ENCODE measurements at places on chromosomes 7 and 10.

- peak; percentile 18 for DNase-seq
Observed at GRCh38 chr7:18356191-18356645, 139.3 kb upstream of the HDAC9 start.

- DNase-seq: no peak
Observed at GRCh38 chr7:149427893-149428292, 33.0 kb downstream of the ZNF777 start.

- no peak for DNase-seq
Observed at GRCh38 chr10:86711513-86712316, 43.4 kb downstream of the LDB3 start.

DNA sequence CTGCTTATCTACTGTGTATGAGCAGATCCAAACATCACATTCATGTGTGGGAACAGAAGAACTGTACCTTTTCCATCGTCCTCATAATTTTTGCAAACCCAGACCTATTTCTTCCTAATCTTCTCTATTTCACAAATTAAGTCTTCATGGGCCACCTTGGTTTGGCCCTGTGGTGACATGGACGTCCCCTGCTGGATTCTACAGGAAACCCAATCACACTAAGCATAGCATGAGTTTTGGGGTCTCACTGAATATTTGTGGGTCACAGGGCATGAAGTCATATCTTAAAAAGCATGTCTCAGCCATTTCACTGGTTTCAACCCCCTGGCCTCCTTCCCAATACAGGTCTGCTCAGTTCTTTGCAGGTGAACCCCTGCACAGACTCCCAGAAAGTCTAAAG, 35.8 kb upstream of the CDCA7L start:
- no peak for DNase-seq

- no peak for DNase-seq
Observed at GRCh38 chr10:12547301-12547771, 198.0 kb downstream of the CAMK1D start.

DNA sequence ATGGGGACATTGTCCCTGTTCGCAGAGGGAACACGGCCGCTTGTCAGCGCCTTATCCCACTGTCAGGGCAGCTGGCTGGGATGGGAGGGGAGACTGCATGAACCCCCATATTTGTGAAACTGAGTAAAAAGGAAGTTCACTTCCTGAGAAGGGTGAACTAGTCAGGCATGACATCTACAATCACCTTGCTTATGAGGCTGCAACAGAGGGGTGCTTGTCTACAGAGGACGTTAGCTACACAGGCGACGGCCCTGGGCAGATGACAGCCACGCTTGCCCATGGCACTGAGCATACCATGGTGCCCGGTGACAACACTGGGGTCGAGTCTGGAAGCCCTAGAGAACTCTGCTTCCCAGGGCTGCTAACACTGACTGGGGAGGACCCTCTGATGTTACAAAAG, 46.0 kb upstream of the KDM7A start:
- no peak for DNase-seq

GRCh38 chr10:79260811-79261740, 86.2 kb upstream of the PPIF start:
- no peak for DNase-seq

DNA sequence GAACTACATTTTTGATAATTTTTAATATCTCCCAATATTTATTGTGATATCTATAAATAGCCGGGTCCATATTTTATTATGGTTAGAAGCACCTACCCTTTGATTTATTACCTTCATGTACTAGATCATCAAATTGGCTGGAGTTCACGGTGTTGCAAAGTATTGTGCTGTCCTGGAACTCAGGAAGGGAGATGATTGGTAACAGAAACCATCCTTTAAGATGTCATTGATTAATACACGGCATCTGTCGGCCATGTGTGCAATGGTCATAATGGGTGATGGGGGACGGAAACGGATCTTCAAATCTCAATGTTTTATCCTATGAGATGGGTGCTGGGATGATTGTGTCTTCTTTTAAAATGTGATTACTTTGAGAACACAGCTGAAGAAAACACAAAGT, 157.0 kb downstream of the NEBL start:
- no peak for DNase-seq

DNA sequence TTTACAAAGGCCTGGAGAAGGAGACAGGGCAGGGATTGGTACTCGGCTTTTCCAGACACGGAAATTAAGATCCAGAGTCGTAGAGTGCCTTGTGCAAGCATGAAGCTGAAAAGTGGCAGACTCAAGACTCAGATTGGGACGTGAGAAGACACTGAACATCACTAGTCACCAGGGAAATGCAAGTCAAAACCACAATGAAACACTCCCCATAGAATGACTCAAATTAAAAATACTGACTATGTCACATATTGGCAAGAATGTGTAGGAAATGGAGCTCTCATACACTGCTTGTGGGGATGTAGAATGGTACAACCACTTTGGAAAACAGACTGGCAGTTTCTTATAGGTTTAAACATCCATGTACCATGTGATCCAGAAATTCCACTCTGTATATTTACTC, 472.0 kb downstream of the RPS24 start:
- no peak for DNase-seq

GRCh38 chr10:72756674-72757385, 64.9 kb downstream of the MCU start:
- DNase-seq: no peak

- no peak for DNase-seq
Observed at GRCh38 chr7:98956937-98957336, 78.6 kb downstream of the TRRAP start.

DNA sequence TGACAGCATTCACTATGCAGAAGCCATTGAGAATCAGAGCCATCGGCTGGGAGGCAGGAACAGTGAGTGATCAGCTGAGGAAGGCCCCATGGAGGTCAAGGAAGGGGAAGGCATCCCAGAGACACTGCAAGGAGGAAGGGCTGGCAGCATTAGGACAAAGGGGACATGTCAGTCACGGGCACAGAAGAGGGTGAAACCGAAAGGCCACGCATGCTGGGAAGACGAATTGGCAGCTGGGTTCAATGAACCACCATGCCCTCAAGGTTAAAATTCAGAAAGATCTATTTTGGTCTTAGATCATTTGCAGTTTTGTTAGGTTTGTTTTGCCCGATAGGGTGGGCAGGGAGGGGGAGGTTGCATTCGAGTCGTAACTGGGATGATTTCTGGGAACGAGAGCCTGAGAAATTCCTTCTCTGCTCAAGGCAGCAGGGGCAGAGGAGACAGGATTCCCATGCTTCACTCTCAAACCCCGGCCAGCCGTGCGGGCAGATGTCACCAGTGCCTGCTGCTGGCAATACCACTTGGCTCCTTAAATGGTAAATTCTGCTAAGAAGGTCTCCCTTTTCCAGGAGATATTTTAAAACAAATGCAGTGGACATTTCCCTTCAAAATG, 57.7 kb downstream of the ASB13 start:
- DNase-seq: no peak

DNA sequence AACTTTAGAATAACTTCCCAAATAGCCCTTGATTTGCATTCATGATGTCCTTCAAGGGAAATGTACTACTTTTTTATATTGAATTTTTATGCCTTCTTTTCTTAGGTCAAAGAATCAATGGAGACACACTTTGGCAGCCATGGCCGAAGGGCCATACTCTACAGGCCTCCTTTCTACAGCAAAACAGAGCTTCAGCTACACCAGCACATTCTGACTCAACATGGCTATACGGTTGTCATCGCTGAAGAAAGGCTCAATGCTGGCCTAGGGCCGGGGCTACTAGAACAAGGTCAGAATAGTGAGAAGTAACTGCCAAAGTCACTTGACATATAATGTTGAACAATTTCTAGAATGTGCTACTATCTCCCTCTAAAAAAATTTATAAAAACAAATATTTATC, 27.0 kb downstream of the CPED1 start:
- no peak for DNase-seq

DNA sequence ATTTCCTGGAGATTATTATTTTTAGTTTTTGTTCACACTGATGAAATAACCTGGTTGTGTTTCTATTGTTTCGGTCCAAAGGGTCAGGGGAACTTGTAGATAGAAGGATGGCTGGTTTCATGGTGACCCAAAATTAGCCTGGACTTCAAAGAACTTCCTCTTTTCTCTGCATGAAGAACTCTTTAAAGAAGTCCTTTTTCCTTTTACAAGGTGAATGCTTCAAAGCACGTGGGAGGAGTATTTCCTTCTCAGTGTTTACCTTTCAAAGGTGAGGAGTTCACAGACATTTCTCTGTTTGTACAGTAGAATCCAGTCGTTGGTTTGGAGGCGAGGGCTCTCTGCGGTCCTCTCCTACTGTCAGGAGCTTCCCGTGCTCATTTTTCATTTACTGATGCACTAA, 561.7 kb downstream of the GATA3 start:
- no peak for DNase-seq

DNA sequence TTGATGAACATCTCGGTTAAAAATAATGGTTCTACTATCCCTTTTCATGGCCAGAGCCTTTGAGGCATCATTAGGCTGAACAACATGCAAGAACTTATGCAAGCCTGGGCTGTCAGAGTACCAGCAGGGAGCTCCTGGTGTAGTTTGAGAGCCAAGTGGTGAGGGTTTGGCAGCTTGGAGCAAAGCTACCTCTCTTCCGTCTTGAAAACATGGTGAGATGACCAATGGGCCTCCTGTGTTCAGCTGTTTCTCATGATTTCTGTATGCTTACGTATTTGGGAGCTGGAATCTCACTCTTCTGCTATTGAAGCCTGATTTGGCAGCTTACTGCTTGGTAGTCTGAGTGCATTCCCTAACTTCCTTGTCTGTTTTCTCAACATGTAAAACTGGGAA, 150.4 kb downstream of the CXCL12 start:
- no peak for DNase-seq
